ENCODE measurements at places on chromosomes 13 and 19. TPM values are rescaled to one million over a fixed set of nuclear protein-coding genes. Genes with fewer than 3 reads are reported as not detected.

Gene CCNA1
- total RNA-seq = 11.0 TPM

Gene ZAR1L
- not detected for total RNA-seq

Gene SULT2A1
- not detected for total RNA-seq

Gene TLE6
- 1.9 TPM for total RNA-seq

Gene LILRB3
- total RNA-seq = 2.7 TPM

Gene CPB2
- total RNA-seq = not detected

Gene PRR19
- total RNA-seq = 2.4 TPM

Gene SAMD4B
- 143 TPM for total RNA-seq

Gene UHRF1
- total RNA-seq = 6.4 TPM

Gene SELENOV
- total RNA-seq = not detected

Gene BEST2
- total RNA-seq = not detected

Gene GPALPP1
- total RNA-seq = 44.4 TPM

Gene THSD1
- total RNA-seq = 7.7 TPM

Gene ZNF98
- total RNA-seq = 8.8 TPM

Gene CRLF1
- 16.0 TPM for total RNA-seq

Gene SLC15A1
- total RNA-seq = not detected

Gene OR7C1
- 2.4 TPM for total RNA-seq

Gene GFY
- not detected for total RNA-seq

Gene CCDC70
- total RNA-seq = not detected

Gene HNRNPA1L2
- 13.9 TPM for total RNA-seq

Gene FFAR3
- 0.46 TPM for total RNA-seq

Gene S1PR4
- 0.56 TPM for total RNA-seq

Gene ZNF613
- 5.4 TPM for total RNA-seq

Gene IGFL1
- not detected for total RNA-seq

Gene TMEM59L
- 370 TPM for total RNA-seq

Gene MYBPC2
- total RNA-seq = not detected

Gene ECSIT
- 54.8 TPM for total RNA-seq

Gene CXCL17
- total RNA-seq = not detected

Gene PGLYRP2
- total RNA-seq = not detected

Gene TUBB4A
- total RNA-seq = 798 TPM

Gene SIGLEC14
- 3.8 TPM for total RNA-seq

Gene MATK
- 65.2 TPM for total RNA-seq

Gene YJU2
- total RNA-seq = 22.1 TPM

Gene KLF1
- total RNA-seq = not detected

Gene DENND1C
- total RNA-seq = 2.0 TPM

Gene FBN3
- 1.3 TPM for total RNA-seq

Gene OBI1
- total RNA-seq = 15.8 TPM

Gene LNX2
- total RNA-seq = 5.7 TPM

Gene KLHL1
- total RNA-seq = 1.4 TPM

Gene ZNF600
- total RNA-seq = 2.6 TPM

All from dorsolateral prefrontal cortex (tissue), 122 donors.